Femur (tissue), 1 donor: ENCODE measurements at places on chromosomes 5 and 9.

GRCh38 chr9:19471737-19472648, 63.2 kb downstream of the ACER2 start:
- DNase-seq, result peak; percentile 73

GRCh38 chr5:66224274-66224673, 80.2 kb downstream of the SREK1 start:
- no peak for DNase-seq

GRCh38 chr5:131754363-131754762, 42.5 kb downstream of the FNIP1 start:
- DNase-seq, result no peak

DNA sequence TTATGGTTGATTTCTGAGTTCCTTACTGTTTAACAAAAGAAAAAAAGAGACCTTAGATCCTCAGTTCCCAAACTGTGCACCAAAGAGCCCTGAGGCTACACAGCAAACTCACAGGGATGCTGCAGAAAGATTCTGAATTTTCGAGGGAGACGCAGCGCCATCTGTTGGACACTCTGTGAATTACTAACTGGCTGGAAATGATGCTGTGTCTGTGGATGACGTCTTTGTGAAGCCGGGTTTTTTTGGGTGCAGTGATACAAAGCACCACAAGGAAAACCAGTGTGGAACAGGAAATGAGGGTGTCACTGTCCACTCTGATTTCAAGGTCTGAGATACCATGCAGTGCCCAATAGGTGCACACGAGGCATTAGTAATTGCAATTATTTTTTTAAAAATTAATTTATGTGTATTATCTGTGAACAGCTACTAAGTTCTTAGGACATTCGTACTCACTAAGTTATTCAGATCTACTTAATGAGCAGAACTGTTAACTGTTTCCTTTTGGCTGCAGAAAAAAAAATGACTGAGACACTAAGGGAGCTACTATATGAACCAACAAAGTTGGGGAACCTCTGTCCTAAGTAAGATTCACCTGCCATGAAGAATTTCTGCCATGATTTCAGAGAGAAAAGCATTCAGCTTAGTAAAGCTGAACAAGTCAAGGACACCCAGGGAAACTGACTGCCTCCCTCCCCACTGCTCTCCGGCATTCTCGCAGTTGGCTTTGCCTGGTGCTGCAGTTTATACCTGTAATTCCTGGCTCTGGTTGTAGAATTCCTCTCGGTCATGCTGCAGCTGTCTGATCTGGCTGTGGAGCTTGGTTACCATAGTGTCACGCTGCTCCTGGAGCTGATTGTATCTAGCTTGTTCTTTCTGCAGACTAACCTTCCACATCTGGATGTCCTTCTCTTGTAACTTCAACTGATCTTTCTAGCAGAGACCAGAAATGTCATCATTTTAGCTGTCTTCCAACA, 23.4 kb downstream of the SPACA9 start:
- peak; percentile 88 for DNase-seq

DNA sequence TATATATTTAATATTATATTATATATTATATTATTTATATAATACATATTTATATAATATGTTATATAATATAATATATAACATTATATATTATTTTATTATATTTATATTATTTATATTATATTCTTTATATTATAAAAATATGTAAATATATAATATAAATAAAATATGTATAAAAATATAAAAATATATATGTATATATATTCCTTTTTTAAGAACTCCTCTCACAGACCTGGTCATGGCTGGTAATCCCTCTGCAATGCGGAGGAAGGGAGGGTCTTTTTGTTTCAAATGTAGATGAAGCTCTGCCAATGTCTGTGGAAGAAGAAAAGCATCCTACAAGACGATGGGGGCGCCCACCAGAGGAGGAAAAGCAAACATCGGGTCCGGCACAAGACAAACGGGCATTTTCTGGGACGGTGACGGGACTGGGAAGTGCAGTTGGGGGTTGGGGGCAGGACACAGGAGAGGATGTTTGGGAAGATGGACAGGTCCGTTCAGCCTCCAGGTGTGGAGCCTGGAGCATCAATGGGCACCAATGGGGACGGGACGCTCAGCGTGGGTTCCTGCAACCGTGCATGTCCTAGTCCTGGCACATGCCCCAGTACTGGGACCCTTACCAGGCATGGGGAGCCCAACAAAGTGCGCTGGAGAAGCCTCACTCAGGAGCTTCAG, 194.0 kb downstream of the IRX1 start:
- DNase-seq, result no peak
